ENCODE measurements at places on chromosomes 12 and 14. TPM values are rescaled to one million over a fixed set of nuclear protein-coding genes. Genes with fewer than 3 reads are reported as not detected.

ASCL1 gene
- total RNA-seq = not detected

GRCh38 chr12:45586486-45586885, 143.0 kb upstream of the ARID2 start:
- H3K27ac ChIP-seq = no peak overlapping the region
- H3K36me3 ChIP-seq = no peaks in the 10 kb centered on the region
- H3K4me3 ChIP-seq = no peak overlapping the region
- peaks cover 15% of the 10 kb centered on the region for H3K27me3 ChIP-seq

DNA sequence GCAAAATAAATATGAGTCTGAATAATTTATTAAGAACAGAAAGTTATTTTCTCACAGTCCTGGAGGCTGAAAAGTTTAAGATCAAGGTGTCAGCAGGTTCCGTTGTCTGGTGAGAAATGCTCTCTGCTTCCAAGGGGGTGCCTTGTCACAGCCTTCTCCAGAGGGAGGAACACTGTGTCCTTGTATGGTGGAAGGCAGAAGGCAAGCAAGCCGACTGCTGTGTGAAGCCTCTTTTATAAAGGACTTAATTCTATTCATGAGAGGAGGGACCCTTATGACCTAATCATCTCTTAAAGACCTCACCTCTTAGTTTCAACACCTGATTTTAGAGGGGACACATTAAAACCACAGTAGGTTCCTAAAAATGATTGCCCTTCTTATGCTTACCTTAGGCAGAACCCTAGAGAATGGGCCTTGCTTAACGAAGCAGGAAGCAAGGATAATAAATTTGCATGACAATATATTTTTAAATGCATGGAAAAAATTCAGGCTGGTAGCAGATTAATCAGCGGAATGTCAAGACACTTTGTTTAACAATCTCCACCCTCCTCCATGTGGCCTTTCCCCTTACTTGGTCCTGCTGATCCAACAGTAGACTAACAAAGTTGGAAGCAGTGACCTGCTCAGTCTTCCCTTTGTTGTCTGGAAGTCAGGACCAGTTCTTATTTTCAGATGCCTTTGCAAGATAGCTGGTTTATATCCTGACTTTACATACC, 154.9 kb downstream of the DYRK2 start:
- no peak for DNase-seq
- no peaks in the 10 kb centered on the region for H3K27me3 ChIP-seq
- H3K36me3 ChIP-seq = no peaks in the 10 kb centered on the region
- H3K27ac ChIP-seq = no peak overlapping the region

- H3K27me3 ChIP-seq = peaks cover 2% of the 10 kb centered on the region
- H3K4me3 ChIP-seq = no peak overlapping the region
- no peaks in the 10 kb centered on the region for H3K36me3 ChIP-seq
- no peak overlapping the region for H3K27ac ChIP-seq
- no peak for DNase-seq
These were observed 20.4 kb downstream of the TPH2 start for GRCh38 chr12:71958993-71959578.

DNA sequence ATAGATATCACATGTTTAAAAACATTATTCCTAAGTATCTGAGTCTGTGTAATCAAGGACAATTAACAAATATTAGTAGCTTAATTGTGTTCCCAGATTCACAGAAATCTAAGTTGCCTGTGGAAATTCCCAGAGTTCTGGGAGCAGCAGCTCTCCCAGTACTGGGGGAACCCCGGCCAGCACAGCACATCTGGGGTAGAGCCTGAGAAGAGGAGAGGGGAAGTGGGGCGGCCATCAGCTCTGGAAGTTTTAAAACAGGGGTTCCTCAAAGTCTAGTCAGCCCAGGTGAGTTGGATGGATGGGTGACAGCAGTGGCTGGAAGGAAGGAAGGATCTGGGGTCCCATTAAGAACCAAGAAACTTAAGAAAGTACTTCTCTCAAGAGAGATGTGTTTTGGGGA, 24.6 kb downstream of the PRICKLE1 start:
- peaks cover 11% of the 10 kb centered on the region for H3K27me3 ChIP-seq
- H3K4me3 ChIP-seq = no peak overlapping the region
- no peak for DNase-seq
- peaks cover 31% of the 10 kb centered on the region for H3K36me3 ChIP-seq
- H3K27ac ChIP-seq = peak overlapping the region; percentile 27

AKAP3 gene
- 1.1 TPM for total RNA-seq

- H3K27me3 ChIP-seq = no peaks in the 10 kb centered on the region
- no peak overlapping the region for H3K27ac ChIP-seq
- H3K4me3 ChIP-seq = no peak overlapping the region
- peaks cover 24% of the 10 kb centered on the region for H3K4me1 ChIP-seq
- no peak for DNase-seq
These were observed 10.2 kb downstream of the DDX47 start for GRCh38 chr12:12823300-12823699.

DNA sequence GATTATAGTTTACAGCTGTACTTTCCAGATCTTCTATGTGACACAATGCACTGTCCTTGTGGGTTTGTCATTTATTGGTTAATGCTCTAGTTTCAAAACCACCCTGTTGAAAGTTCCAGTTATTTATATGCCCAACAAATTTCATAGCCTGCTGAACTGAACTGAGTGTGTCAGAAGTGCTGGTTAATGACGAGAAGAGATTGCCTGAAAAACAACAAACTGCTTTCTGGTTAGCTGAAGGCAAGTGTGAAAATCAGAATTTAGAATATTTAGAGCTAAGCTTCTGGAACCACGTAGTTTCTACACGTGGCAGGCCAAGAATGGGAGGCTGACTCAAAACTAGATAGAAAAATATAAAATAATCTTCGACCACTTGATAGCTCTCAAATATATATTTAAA, 19.1 kb upstream of the RIN3 start:
- no peak for DNase-seq
- H3K36me3 ChIP-seq = no peaks in the 10 kb centered on the region
- H3K27ac ChIP-seq = no peak overlapping the region
- no peaks in the 10 kb centered on the region for H3K27me3 ChIP-seq
- no peak overlapping the region for H3K4me3 ChIP-seq

DNA sequence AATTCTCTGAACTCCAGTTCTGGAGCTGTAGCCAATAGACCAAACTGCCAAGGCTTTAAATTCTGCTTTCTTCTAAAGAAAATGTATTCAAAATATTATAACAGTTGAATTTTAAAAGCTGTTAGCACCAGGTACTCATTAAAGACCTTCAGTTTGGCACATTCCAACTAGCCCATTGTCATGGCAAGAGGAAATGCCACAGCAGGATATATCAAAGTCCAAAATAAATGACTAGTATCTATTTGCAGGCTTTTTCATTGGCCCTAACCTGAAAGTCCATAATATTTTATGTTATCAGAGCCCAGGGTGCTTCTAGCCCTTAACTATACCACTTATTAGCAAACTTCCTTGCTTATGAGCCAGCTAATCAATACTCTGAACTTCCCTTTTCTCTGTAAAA, 3.1 kb upstream of the RIC8B start:
- peaks cover 63% of the 10 kb centered on the region for H3K4me1 ChIP-seq
- H3K27ac ChIP-seq = no peak overlapping the region
- H3K4me3 ChIP-seq = no peak overlapping the region
- DNase-seq = no peak

FAM181A gene
- total RNA-seq = not detected

- H3K36me3 ChIP-seq = no peaks in the 10 kb centered on the region
- no peaks in the 10 kb centered on the region for H3K4me1 ChIP-seq
- H3K4me3 ChIP-seq = no peak overlapping the region
- DNase-seq = no peak
- no peak overlapping the region for H3K27ac ChIP-seq
These were observed 154.9 kb downstream of the ASCL4 start for GRCh38 chr12:107929436-107929835.

GRCh38 chr12:30930238-30930637, 3.7 kb downstream of the TSPAN11 start:
- H3K27ac ChIP-seq = no peak overlapping the region
- peaks cover 18% of the 10 kb centered on the region for H3K4me1 ChIP-seq
- no peak for DNase-seq
- no peak overlapping the region for H3K4me3 ChIP-seq
- H3K27me3 ChIP-seq = peaks cover 3% of the 10 kb centered on the region
- no peaks in the 10 kb centered on the region for H3K36me3 ChIP-seq

DNA sequence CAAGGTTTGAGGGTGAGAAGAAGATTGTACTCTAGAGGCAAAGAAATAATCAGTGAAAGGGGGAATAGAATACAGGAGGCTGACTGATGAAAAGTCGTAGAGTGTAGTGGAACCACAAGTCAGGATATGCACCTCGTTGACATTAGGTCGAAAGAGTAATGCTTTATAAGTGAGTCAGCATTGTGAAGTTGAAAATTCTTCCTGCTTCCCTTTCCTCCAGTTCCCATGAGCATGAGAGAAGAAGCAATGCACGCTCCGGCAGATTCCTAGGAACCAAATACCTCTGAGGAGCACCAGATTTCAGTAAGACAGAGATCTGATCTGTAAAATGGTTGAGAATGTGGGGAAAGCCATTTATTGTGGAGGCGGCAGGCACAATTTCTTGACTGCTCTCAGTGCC, 16.5 kb downstream of the CCER1 start:
- H3K27me3 ChIP-seq = peaks cover 3% of the 10 kb centered on the region
- peaks cover 18% of the 10 kb centered on the region for H3K4me1 ChIP-seq
- H3K4me3 ChIP-seq = no peak overlapping the region
- no peak for DNase-seq

DNA sequence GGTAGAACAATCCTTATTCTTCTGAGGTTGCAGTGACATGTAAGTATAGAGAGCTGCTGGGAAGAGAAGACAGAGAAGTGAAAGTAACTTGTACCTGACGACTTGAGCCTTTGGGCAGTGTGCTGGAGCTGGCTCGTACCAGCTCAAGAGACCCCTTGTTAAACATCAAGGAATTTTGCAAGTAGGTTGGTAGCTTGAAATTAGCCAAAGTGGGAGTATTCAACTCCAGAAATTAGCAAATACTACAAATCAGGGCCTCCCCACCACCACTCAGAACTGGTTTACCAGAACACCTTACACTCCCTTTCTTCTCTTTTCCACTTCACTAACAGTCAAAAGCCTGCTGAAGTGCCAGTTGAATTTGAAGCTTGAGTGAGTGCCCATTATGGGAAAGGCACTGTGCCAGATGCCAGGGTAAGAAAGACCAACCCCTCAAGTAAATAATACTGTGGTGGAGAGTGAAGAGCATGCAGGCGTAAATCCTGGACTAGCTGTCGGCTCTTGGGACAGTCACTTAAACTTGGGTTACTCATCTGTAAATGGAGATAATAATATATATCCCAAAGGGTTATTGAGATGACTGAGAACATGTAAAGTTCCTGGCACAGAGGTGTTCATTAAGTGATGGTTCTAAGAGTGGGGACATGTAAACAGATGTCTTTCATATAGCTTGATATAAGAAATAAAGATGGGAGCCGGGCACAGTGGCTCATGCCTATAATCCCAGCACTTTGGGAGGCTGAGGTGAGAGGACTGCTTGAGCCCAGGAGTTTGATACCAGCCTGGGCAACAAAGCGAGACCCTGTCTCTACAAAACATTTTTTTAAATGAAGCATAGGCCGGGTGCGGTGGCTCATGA, 27.0 kb upstream of the EID3 start:
- H3K4me1 ChIP-seq = peaks cover 13% of the 10 kb centered on the region
- H3K4me3 ChIP-seq = no peak overlapping the region
- no peak overlapping the region for H3K27ac ChIP-seq
- no peaks in the 10 kb centered on the region for H3K36me3 ChIP-seq
- H3K27me3 ChIP-seq = no peaks in the 10 kb centered on the region

DNA sequence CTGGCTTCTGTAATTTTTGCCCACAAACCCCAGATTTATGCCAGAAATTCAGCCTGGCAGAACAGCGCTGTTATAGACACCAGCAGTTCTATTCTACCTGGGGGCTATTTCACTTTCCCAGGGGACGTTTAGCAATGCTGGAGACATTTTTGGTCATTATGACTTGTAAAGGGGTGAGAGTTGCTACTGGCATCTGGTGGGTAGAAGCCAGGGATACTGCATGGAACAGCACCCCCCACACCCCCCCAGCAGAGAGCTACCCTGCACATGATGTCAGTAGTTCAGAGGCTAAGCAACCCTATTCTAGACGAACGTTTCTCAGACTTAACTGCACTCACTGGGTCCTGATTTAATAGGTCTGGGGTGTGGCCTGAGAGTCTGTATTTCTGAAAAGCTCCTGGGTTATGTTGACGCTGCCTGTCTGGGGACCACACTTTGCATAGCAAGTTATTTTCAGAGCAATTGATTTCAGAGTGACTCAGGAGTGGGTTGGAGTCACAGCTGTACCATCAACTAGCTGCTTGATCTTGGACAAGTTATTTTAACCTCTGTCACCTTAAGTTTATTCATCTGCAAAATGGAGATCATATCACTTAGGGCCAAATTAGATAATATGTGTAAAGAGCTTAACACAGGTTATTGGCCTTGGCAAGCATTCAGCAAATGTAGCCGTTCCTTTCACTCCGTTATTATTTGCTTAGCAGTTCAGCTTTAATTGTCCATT, 48.5 kb downstream of the CHST11 start:
- H3K4me1 ChIP-seq = peaks cover 5% of the 10 kb centered on the region
- H3K4me3 ChIP-seq = no peak overlapping the region
- no peak overlapping the region for H3K27ac ChIP-seq
- H3K36me3 ChIP-seq = no peaks in the 10 kb centered on the region
- DNase-seq = no peak

PARPBP gene
- 5.6 TPM for total RNA-seq

DNA sequence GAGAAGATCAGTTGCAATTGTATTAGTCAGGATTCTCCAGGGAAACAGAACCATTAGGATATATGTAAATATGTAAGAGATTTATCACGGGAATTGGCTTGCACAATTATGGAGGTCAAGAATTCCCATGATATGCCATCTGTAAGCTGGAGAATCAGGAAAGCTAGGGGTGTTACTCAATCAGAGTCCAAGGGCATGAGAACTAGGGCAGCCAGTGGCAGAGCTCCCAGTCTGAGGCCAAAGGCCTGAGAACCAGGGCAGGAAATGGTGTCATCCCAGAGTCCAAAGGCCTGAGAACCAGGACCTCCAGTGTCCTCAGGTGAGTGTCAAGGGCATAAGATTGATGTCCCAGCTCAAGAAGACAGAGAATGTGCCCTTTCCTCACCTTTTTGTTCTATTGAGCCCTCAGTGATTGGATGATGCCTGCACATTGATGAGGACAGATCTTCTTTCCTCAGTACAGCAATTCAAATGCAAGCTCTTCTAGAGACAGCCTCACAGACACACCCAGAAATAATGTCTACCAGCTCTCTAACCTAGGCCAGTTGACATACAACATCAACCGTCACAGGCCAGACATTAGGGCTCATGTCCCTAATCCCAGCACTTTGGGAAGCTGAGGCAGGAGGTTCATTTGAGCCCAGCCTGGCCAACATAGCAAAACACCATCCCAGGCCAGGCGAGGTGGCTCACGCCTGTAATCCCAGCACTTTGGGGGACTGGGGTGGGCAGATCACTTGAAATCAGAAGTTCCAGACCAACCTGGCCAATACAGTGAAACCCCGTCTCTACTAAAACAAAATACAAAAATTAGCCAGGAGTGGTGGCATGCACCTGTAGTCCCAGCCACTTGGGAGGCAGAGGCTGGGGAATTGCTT, 34.9 kb upstream of the ZNF740 start:
- H3K4me3 ChIP-seq = no peak overlapping the region
- peaks cover 2% of the 10 kb centered on the region for H3K4me1 ChIP-seq
- no peak overlapping the region for H3K27ac ChIP-seq
- H3K36me3 ChIP-seq = no peaks in the 10 kb centered on the region
- peak; percentile 60 for DNase-seq
- H3K27me3 ChIP-seq = peaks cover 7% of the 10 kb centered on the region

GRCh38 chr12:80939231-80939950, 1.7 kb upstream of the LIN7A start:
- no peak for DNase-seq
- no peak overlapping the region for H3K4me3 ChIP-seq
- peaks cover 40% of the 10 kb centered on the region for H3K4me1 ChIP-seq
- peak overlapping the region; percentile 56 for H3K27ac ChIP-seq

- no peak overlapping the region for H3K27ac ChIP-seq
- H3K36me3 ChIP-seq = no peaks in the 10 kb centered on the region
- DNase-seq = no peak
- H3K27me3 ChIP-seq = no peaks in the 10 kb centered on the region
- H3K4me3 ChIP-seq = no peak overlapping the region
These were observed 111.9 kb downstream of the LRFN5 start for GRCh38 chr14:41718477-41719166.

ZNF664 gene
- total RNA-seq = 133 TPM

Measured in osteocyte (in vitro differentiated cells).